ENCODE measurements at places on chromosomes 7 and 10.

DNA sequence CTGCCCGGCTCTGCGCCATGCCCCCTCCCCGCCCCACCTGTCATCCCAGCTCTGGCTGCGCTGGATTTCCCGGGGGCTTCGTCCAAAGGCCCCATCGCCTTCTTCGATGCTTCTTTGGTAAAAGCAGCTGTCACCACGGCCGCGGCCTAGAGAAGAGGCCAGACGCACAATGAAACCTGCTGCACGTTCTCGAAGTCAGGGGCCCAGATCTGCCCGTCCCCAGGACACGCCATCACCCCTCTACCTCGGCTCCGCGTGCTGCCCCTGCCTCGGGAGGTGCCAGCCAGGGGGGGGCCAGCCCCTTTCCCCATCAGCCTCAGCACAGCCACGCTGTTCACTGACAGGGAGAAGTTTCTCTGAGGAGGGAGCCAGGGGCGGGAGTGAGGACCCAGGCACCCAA lies 6.8 kb downstream of the GIGYF1 start:
- DNase-seq = no peak

DNA sequence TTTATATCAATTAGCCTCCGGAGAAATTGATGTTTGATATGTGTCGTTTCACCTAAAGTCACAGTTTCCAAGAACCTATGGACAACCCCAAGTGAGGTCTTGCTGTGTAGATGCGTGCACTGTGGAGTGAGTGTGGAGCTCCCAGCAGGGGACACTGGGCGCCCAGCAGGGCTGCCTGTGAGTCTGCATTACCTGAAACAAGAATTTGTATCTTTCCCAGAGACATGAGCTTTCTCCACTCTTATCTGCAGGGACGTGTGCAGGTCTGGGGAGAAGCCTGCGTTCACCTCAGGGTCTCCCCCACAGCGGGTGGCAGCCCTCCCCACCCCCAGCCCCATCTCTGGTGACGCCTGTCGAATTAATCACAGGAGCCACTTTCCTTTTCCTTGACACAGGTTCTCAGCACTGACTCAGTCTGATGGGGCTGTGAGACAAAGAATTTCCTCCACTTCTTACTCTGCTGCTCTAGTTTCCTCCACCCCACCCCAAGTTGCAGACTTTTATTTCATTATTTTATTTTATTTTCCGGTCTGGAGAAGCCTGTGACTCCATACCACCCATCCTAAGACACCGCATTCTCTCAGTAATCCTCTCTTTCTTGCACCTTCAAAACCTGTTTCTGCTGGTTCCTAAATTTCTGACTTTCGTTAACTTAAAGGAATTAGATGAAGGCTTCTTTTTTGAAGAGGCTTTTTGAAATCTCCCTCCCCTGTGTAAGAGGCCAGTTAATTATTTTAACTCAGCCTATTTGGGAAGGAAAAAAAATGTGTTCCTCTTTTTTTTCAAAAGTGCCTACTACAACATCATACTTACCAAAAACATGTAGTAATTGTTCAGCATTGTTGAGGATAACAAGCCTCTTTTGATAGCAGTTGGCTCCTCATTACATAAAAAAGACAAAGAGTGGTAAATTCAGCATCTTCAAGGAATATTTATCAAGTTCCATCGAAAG lies 17.0 kb upstream of the INSIG1 start:
- DNase-seq = no peak

GRCh38 chr10:71009126-71009525 lies 120.8 kb upstream of the PCBD1 start:
- DNase-seq = no peak

DNA sequence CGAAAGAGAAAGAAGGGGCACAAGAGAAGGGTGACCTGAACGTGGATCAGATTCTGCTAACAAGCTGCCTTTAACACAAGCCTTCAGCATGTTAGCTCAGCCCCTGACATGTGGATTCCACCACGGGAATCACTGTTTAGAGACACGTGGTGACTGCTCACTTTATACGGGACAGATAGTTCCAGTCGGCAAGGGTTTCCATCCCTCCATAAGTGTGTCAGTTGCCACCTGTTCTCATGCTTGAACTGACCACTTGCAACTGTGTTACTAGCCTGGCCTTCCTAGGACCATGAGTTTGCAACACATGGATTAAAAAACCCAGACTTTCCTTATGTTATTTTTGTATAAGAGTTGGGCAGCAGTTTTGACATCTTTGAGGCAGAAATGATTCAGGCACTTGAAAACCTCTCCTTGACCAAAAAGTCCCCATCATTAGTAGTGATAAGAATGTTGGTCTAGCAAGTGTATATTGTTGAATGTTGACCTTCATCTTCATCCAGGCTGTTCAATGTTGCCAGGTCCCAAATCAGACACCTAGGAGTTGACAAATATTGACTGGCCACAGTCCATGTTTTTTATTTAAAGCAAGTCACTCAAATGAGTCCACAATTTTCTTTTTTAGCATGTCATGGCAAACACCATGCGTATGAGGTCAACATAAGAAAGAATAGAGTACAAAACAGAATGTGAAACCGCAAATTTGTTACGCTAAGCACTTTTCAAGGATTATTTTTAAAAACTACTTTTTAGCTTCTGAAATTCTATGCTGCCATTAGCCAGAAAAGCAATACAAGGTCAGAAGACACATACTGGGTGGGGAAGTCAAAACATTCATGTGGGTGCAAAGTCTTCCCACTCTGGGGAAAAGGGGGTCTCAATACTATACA lies 101.6 kb downstream of the ABLIM1 start:
- no peak for DNase-seq

DNA sequence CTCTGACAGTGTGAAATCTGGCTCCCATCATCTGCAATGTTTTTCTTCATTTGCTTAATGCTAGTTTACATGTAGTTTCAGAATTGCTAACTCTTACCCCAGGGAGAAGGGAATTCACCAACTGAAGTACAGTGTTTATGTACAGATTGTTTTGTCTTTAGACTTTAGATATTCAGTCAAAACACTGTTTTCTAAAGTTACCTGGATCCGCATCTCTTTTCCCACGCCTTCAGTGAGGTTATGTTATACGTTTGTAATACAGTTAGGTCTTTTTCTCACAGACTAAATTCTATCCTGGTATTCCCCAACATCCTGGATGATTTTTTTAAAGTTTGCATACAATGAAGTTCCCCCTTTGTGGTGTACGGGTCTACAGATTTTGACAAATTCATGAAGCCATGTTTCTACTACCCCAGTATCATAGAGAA lies 3.2 kb upstream of the LYZL1 start:
- no peak for DNase-seq

- no peak for DNase-seq
These were observed 671.0 kb upstream of the FZD8 start for GRCh38 chr10:36313142-36313541.

- DNase-seq = no peak
These were observed 30.4 kb upstream of the DDC start for GRCh38 chr7:50595491-50596102.
